ENCODE measurements at places on chromosomes 4 and X.
A peak's percentile ranks its signal among the peaks of the same experiment; 100 is the strongest.

DNA sequence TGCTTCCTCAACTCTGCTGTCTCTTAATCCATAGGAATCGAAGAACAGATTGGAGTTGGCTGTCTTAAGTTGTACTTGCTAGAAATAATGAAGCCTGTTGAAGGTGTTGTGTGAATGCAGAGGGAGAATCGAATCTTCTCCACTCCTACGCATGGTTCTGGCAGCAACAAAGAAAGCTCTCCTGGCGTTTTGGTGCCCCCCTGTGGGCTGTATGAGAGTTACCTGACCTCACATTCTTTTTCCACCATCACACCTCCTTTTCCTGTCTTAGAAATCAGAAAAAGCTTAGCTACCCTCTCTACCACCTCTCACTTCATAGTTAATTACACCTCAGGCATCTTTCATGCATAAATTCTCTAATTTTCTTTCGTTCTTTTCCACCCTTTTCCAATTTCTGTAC is 16.3 kb downstream of the KLF8 start:
- peak; percentile 17 for DNase-seq

GRCh38 chr4:78313754-78314120 is 237.8 kb upstream of the ANXA3 start:
- DNase-seq, result no peak

- DNase-seq, result no peak
Observed at GRCh38 chrX:153438532-153438931, 7.3 kb downstream of the TREX2 start.

- DNase-seq, result no peak
Observed at GRCh38 chr4:6802025-6802424, 19.5 kb downstream of the KIAA0232 start.

GRCh38 chr4:152308951-152309350 is 226.9 kb downstream of the FBXW7 start:
- no peak for DNase-seq

DNA sequence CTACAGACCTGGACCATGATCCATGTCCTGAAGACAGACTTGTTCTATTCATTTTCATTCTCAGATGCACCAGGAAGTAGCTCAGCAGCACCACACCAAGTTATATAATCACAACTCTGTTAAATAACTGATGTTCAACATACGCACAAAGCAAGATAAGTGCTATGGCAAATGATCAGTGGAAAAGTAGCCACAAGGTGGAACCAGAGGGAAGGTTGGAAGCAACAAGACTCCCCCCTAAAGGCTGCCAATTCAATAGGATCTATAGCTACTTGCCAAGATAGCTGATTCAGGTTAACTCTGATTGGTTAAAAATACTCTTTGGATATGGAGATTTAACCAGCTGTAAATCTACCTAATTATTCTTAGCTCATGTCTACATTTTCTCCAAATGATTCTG is 23.7 kb upstream of the FAM47B start:
- DNase-seq, result no peak

DNA sequence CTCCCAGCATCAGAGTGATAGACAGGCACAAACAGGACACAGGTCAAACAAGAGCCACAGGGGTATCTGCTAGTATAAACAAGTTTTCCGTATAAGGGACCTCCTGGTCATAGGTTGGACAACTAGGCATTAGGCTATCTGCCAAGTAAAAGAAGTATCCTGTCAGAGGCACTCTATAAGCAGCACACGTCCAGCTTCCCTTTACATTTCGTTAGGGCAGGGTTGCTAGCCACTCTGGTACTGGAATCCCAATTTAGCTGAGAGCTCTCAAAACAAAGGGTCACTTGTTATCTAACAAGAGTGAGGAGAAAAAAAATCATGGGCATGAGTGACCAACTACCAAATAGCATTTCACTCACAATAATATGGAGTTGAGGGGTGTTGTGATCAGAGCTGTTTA is 780.7 kb upstream of the DIAPH2 start:
- DNase-seq, result no peak

GRCh38 chrX:12975670-12975965 is 708 bp downstream of the TMSB4X start:
- no peak for DNase-seq

- no peak for DNase-seq
Observed at GRCh38 chr4:74658116-74658515, 136.2 kb downstream of the BTC start.

DNA sequence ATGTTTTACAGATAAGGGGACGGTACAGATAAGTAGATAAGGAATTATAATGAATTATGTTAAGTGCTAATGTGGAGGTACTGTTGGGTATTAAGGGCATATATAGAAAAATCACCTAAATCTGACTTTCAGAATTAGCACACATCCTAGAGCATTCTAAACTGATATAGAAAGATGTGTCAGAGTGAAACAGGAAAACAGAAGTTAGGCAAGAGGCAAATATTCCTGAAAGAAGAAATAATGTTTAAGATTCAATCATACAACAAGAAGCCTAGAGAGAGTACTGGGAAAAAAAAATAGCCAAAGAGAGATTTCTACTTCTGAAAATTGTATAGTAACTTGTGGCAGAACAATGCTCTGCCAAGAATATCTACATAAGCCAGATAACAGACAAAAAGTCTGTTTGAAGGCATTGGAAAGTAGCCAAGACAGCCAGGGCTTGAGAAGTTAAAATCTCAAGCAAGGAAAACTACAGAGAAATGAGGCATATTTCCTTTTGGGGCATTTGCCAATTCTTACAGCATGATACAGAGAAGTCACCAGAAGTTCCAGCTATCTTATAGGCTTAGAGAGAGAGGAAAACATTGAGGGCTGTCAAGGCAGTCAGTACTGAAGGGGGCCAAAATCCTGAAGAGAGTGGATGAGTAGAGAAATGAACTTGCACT is 646.0 kb downstream of the RPA4 start:
- no peak for DNase-seq

GRCh38 chr4:3853388-3854035 is 87.3 kb downstream of the ADRA2C start:
- DNase-seq, result no peak

DNA sequence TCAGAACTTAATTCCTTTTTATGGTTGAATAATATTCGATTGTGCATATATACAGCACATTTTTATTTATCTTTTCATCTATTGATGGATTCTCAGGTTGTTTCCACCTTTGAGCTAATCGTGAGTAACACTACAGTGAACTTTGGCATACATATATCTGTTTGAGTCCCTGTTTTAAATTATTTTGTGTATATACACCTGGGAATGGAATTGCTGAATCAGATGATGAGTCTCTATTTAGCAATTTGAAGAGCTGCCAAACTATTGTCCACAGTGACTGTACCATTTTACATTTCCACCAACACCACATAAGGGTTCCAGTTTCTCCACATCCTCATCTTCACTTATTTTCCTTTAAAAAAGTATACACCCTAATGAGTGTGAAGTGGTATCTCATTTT is 166.2 kb upstream of the FGF13 start:
- no peak for DNase-seq

- peak; percentile 2 for DNase-seq
Observed at GRCh38 chrX:130916636-130917422, 13.8 kb upstream of the ENOX2 start.

DNA sequence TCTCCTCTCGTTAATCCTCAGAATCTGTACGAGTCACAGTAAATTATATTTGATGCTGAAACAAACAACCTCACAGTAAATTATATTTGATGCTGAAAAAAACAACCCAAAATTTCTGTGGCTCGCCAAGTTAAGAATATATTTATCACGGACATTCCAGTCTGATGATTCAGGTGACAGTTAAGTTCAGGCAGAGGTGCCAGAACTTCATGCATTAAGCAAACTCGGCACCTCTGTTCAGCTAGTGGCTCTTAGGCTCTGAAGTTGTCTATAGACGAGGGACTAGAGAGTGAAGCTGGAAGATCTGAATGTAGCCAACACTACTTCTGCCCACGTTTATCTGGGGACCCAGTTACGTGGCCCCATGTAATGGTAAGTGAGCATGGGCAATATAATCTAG is 132.2 kb upstream of the AGA start:
- no peak for DNase-seq

- DNase-seq, result no peak
Observed at GRCh38 chr4:155609455-155610059, 57.1 kb upstream of the GUCY1A1 start.

- no peak for DNase-seq
Observed at GRCh38 chrX:21939906-21940305, 603 bp upstream of the SMS start.

DNA sequence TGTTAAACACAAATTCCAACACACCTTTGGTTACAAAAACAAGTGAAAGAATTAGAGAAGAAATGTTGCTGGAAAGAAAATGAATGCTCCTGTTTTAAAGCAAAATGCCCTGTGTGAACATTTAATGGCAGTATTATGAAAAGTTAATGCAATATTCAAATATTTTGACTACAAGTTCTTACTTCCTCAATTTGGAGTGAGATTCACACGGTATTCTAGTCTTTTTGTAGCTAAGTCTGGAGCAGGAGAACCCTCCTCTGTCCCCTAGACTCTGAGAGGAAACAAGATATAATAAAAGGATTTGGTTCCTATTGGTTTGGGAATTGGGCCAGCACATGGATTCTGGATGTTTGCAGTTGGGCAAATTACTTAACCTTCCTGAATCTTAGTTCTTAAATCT is 12.7 kb downstream of the MAD2L1 start:
- no peak for DNase-seq

DNA sequence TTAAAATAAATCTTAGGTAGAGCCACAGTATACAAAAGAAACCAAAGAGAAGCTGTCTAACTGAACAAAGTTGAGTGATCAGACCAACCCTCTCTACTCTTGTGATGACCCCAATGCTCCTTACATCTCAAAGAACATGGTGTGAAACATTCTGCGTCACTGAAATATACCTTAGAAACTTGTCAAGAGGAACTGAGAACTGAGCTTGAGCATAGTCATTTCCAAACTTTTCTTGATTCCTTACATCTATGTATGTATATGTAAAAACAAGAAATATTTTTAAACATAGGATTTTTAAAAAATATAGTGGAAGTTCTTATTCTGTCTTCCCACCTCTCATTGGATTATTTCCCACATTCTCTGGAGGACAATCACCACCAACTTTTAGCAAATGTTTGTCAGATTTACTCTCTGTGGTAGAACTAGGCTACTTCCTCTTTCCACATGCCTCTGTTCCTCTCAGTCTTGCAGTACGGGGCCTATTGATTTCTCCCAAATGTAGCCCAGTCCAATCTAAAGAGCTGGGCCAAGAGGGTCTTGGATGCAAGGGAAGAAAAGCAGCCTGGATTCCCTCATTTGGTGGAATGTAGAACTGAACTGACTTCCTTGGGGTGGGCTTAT is 98.2 kb upstream of the HHIP start:
- no peak for DNase-seq

Measured in stimulated activated CD8-positive, alpha-beta memory T cell treated with anti-CD3 and anti-CD28 coated beads, Interleukin-7, amount 100 ng/mL, for 4 hours (primary cell).